ENCODE measurements at places on chromosomes 1 and 21.

GRCh38 chr21:37364722-37365121, 1.9 kb upstream of the DYRK1A start:
- no peak for DNase-seq

DNA sequence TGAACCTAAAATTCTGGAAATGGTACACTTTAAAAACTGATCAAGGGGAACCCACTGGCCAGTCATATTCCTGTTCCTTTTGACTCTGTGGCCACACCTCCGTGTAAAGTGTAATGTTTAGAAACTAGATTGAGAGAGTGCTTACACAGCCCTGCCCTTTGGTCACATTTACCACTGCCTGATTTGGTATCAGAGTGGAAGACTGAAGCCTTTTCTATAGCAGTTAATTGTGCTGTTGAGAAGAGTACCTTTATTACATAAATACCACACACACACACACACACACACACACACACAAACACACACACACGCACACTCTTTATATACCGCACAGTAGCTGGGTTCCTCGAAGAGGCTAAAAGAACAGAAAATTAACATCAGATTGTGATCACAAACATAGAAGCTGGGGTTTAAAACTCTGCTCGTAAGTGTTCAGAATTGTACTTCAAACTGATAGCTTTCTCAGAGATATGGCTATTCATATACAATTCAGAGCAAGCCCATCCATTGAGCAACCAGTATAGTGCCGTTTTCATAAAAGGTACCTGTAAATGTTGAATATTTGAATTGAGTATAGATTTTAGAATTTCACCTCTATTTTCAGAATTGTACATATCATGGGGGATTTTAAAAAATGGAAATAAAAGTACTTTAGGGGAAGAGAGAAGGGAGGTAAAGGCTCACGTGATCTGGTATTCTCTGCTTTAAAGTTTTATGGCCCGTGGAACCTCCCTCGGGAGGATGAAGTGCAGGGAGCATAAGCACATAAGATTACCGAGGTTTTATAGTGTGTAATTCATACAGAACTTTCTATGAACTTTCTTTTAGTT, 37.5 kb downstream of the CAMTA1 start:
- no peak for DNase-seq

- no peak for DNase-seq
Observed at GRCh38 chr1:223844787-223845036, 1.0 kb downstream of the TP53BP2 start.

DNA sequence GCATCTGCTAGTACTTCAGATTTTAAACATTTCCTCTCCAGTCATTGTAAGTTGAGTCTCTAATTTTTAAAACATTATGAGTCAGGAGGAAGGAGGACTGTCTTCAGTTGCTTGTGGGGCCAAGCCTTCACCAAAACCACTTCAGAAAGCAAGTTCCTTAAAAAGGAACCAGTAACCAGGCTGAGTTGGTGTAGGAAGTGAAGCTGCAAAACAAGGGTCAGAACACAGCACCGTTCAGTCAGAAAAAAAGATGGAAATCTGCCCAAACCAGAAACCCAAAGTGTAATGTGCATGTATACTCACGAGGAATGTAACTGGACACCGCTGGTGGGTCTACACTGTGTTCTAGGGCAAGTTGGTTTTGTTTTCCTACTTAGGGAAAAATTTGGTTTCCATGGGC, 402.1 kb downstream of the SETD4 start:
- no peak for DNase-seq

DNA sequence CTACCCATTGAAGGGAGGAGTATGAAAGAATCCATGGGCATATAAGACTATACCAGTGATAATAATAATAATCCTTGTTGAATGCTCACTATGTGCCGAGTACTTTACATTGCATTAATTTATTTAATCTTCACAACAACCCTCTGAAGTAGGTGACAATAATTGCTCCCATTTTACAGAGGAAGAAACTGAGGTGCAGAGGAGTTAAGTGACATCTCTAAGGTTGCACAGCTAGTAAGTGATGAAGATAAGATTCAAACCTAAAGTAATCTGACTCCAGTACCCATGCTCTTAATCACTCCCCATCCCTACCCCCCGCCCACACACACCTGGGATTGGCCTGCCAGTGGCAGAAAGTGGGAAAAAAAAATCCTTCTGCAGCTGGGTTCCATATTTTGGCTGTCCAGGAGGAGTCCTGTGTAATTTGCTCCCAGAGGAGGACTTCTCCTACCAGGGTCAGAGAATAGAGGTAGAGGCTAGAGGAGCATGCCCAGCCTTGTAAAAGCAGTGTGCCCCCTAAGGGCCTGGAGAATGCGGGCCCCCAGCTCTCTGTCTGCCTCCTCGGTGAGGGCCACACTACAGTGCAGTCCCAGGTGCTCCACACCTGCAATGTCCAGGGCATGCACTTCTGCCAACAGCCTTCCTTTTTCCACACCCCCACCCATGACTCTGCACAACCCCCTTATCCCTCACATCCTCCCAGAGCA, 57.8 kb downstream of the TMEM53 start:
- no peak for DNase-seq

- DNase-seq, result no peak
Observed at GRCh38 chr21:42554251-42554961, 40.8 kb downstream of the SLC37A1 start.

DNA sequence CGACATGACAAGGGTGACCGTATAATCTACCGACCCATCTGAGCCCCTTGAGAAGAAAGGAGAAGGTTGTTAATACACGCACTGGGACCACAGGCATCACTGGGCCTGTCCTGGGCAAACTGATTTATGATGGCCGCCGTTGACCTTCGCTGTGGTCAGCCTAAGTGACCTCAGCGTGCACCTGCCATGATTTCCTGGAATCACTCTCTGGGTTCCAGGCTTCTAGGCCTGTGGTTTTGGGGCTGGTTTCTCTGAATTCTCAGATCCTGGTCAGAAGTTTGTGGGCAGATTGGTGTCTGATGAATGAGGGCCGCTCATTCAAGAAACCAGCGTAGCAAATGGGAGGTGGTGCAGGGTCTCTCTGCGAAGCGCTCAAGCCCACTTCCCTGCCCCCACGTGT, 64.0 kb downstream of the SIK1 start:
- no peak for DNase-seq

DNA sequence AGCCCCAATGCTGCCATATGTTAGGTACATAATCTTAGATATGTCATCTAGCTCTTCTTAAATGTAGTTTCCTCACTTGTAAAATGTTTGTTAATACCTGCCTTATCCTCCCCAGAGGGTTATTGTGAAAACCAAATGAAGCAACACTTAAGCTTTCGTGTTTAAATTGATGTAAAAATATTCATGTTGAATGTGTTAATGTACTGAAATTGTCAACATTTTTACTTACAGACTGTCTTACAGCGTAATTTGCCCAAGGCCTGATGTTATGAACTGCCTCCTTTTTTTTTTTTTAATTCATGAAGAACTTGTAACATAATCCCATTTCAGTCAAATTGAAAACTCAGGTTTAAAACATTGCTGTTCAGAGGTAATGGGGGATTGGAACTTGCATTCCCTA, 25.6 kb upstream of the ENAH start:
- no peak for DNase-seq

DNA sequence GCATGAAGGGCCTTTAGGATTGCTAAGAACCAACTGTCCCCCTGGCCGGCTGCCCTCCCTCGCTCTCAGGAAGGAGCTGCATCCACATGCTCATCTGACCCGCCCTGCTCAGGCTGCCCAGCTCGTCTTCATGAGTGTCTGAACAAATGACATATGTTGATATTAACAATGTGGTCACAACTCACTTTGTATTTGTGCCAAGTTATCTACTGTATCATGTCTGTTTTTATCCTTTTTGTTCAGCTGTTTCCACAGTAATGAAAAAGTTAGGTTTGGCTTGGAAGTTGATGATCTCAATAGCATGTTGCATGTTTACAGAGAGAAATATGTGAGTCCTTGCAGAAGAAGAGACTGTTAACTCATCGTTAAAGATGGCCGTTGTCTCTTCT, 75.1 kb downstream of the PHTF1 start:
- no peak for DNase-seq

DNA sequence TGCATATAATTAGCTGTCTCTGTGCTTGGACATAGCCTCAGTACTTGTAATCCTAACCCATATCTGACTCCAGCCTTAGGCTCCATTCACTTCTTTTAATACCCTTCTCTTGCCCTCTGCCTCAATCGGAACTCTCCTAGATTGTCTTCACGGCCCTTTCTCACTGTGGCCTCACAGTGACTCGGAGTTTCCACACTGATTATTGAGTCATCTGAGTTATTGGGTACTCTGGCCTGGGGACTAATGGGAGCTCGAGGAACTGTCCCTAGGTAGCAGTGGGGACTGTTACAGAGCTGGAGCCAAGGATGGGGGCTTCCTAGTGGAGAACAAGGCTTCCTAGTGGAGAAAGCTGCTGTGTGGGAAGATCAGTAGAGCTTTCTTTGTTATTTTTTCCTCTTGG, 17.0 kb downstream of the TRAF5 start:
- no peak for DNase-seq

DNA sequence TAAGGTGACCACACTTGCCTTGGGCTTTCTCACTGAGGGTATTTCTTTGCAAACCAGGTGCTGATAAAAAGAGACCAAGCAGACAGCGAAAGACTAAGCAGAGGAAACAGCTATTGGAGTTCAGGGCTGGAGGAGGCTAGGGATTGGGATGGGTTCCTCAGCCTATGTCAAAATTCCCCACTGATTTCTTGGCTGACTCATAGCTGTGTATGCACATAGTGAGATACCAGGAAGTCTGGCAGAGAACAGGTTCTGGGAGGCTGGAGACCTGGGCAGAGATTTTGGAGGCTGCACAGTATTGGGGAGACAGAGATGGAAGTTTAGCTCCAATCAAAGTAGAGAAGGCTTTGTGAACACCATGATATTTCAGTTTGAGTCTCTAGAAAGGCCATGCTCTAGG, 25.3 kb downstream of the YARS1 start:
- no peak for DNase-seq

- no peak for DNase-seq
Observed at GRCh38 chr1:6970221-6970620, 185.0 kb downstream of the CAMTA1 start.

DNA sequence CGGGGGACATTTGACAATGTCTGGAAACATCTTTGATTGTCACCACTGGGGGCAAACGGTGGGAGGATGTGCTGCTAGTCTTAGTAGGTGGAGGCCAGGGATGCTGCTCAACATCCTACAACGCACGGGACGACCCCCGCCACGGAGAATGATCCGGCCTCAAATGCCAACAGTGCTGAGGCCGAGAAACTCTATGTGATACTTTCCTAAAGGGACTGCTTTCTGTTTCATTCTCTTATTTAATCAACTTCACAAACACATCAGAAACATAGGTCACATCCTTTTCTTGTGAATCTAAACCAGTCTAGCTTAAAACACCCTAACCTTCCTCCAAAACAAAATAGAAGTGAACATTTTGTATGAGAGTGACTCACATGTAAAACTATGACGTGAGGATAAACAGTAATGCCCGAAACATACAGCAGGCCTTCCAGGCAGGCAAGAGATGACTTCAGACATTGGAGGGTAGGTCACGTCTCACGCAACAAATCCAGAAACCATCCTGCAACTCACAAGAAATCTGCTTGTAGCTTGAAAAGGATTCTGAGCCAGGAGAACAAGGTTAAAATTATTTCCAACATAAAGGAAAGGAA, 37.2 kb upstream of the ETS2 start:
- DNase-seq, result no peak

- no peak for DNase-seq
Observed at GRCh38 chr1:233240829-233241682, 54.5 kb downstream of the PCNX2 start.

DNA sequence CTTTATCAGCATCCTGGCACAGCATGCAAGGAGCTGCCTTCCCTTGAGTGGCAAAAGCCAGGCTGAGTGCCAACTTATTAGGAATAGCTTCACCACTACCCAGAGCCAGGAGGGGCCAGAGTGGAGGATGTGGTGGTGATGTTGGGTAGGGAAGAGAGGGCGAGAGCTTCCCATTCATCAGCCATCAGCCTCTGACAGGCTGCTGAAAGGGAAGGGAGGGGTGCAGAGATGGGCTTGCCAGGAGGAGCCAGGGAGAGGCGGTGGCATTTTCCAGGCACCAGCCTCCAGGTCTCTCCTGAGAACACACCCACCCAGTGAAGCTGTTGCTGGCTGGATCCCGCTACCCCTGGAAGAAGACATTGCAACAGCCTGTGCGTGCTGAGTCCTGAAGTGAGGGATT, 168.5 kb downstream of the ACTL8 start:
- DNase-seq, result no peak

- no peak for DNase-seq
Observed at GRCh38 chr1:55280731-55281130, 65.6 kb upstream of the USP24 start.

DNA sequence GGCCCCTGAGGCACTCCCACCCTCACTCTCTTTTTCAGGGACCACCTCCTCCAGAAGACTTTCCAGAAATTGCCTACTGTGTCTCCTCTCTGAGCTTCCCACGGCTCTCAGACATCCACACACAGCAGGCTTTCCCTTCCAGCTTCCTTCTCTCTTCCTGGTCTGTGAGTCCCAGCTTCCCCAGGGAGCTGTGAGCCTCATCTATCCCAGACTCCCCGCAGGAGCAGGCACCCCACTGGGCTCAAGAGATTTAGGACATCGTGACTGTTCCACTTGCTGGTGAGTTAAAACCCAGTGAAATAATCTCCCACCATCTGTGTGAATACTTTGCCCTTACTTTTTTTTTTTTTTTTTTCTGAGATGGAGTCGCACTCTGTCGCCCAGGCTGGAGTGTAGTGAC, 22.0 kb upstream of the PRELP start:
- DNase-seq, result no peak

DNA sequence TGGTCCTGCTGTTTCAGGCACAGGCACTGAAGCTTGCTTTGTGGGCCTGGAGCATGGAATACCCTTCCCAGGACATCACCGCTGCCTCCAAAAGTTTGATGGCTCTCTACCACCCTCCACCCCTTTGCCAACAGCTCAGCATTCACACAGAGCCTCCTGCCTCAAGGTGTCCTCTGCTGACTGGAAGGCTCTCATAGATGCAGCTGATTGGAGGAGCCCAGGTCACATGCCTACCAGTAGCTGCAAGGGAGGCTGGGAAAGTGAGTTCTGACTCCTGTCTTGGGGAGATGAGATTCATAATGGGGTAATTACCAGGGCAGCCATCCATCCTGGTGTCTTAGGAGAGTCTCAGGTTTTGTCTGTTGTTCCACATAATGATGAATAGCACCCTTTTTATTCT, 124.8 kb upstream of the GRIK3 start:
- DNase-seq, result no peak

DNA sequence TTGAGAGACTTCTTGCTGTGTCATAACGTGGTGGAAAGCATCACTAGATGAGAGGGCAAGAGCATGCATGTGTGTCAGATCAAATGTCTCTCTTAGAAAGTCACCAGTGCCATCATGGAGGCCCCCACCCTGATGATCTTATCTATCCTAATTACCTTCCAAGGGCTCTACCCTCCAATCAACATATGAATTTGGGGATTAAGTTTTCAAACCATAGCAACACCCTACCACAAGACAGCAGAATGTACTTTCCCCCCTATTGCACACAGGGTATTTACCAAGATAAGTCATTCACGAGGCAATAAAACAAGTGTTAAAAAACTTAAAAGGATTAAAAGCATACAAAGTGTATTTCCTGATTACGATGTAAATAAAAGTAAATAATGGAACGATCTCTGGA, 515.6 kb downstream of the LMO4 start:
- no peak for DNase-seq
